ENCODE measurements at places on chromosomes 13 and 19.

- no peak for DNase-seq
These were observed 469.9 kb downstream of the COG6 start for GRCh38 chr13:40125336-40125735.

GRCh38 chr13:56586976-56587375 is 553.7 kb upstream of the PRR20A start:
- no peak for DNase-seq

DNA sequence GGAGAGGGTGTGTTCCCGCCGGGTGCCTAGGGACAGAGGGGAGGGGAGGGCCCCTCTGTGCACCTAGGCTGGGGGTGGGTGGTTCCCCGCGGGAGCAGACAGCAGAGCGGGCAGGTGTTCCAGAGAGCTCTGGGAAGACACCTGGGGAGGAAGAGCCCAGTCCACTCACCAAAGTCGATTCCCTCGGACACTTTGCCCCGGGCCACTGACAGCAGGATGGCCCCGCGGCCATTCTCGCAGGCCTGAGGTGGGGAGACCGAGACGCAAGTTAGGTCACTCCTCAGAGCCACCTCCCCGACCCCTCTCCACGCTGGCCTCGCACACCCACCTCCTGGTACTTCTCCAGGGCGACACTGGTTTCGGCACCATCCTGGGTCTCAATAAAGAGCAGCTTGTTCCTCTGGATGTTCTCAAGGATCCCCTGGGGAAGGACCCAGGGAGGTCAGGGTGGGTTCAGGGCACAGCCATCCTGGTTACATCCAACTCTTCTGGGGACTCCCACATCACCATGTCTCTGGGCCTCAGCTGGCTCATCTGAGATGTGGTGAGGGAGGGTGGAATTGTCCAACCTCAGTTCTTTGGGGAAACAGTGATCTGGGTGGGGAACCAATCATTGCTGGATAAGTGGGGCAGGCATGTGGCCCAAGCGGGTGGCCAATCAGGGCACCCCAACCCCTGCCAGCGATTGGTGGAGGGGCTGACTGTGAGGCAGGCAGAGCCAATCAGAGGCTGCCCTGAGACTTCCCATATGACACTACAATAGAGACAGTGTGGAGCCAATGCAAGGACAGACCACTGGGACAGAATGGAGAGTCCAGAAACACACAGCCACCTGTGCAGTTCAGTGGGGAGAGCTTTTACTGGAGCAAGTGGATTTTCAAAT is 12.6 kb downstream of the KLC3 start:
- no peak for DNase-seq

DNA sequence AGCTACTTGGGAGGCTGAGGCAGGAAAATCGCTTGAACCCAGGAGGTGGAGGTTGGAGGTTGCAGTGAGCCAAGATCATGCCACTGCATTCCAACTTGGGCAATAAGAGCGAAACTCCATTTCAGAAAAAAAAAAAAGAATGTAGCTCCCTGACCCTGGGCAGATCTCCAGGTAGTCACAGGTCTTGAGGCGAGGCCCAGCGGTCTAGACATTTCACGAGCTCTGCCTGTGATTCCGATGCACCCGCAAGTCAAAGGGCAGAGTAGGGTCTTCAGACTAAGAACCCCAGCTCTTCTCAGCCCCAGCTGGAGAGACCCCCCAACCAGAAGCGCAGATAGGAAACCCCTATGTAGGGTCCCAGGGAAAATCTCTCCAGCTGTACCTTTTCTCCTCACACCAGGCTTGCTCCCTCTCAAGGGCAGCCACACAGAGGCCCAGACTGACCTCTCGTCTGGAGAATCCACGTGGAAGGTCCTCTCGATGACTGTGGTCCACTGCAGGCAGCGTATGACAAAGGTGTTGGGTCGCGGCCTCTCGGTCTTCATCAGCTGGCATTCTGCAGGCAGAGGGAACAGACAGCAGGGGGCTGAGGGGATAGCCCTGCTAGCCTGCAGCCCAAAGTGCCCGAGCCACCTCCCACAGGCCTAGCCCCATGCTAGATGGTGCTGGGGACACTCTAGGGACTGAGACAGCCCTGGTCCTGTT is 28.4 kb upstream of the CCNP start:
- no peak for DNase-seq

DNA sequence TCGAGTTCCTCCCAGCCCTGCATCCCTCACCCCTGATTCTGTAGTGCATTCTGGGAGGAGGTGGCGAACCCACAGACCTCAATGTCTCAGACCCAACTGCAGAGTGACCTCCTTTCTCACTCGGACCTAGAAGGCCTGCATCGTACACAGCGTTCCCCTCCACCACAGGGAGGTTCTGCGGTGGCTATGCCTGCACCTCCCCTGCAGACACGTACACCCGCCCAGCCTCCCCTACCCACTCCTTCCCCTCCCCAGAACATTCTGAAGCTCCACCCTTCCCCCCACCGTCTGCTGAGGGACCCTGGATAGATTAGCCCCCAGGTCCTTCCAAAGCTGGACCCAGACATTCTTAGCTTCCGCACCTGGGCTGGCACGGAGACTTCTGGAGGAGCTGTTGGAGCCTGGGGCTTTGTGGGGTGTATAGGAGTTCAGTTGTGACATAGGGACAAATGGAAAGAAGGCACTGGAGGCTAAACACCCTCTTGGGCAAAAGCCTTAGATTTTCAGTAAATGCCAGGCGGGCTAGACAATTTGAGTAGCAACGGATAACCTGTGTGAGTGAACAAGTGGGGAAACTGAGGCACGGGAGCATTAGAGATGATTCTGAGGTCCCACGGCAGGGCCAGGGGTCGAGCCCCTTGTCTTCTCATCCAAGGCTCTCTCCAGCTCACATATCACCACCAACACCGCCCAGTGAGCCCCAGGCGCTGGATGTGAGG is 420 bp upstream of the FSD1 start:
- DNase-seq: no peak

- no peak for DNase-seq
These were observed 2.8 kb downstream of the AP3D1 start for GRCh38 chr19:2148482-2149135.

DNA sequence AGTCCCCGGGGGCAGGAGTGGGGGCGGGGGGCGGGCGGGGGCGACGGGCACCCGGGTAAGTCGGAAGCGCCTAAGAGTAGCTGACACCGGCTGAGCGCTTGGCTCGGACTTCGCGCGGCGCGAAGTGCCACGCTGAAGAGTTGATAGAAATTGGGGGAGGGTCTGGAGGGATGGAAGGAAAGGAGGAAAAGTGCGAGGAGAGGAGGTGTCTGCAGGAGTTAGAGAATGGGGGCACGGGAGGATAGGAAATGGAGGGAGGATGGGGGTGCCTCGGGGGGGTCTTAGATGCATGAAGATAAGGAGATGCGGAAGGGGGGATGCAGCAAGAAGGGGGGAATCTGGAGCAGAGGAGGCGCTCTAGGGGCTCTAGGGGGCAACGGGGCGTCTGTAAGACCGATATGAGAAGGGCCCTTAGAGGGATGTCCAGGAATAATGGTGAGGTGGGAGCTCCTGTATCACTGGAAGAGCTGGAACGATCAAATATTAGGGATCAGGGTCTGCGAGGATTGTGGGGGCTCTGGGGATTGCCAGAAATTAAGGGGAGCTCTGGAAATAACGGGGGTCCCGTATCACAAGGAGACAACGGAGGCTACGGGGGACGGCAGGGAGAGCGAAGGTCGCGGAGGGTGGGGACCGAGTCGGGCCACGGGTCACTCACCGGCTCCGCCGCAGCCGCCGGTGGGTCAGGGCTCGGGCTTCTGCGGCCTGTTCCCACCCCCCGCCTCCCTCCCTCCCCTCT is at the start of gene MYPOP:
MYPOP (minus strand) TSS at position 702 of the 739 bp plus-strand sequence. CDS start 840 bp downstream, outside the sequence.
- no peak for DNase-seq

DNA sequence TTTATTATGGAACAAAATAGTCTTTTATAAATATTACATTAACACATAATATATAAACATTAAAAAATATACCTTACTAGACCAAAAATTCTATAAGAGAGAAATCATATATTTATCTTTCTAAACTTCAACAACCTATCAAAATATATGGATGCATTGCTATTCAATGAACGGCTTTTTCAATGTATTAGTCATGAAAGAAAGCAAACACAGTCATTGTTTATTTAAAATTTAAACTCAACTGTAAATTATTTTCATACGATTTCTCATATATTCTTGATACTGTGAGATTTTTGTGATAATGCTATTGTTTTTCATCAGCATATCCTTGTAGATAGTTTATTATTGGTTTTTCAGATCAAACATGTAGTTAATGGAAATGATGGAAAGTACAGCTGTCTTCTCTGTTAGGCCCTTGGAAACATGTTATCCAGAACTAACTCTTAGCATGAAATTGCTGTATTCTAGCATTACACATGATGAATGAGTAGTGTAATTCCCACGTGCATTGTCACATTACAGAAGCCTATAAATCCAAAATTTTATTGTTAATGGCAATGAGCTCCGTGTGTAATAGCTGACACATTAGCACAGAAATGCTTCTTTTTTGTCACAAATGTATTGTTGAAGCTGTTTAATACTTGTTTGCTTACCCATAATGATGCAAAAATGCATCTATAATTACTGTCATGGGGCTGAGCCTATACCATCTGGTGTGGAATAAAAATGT is 1639.9 kb downstream of the SLITRK5 start:
- no peak for DNase-seq

DNA sequence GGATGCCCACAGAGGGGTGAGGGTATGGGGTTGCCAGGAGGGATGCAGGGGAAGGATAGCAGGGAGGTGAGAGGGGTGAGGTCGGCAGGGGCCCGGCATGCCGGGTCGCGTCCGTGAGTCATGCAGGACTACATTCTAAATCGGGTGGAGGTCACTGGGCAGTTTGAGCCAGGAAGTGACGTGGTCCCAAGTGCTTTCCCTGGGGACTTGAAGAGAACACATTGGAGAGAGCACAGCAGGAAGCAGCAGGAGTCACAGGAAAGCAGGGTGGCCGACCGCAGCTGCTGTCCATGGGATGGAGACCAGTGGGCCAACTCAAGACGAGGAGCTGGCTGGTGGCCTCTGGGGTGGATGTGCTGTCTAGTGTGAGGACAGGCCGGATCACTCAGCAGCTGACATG is 92.0 kb upstream of the WASF3 start:
- DNase-seq: no peak

- DNase-seq: no peak
These were observed 30.6 kb downstream of the FGF9 start for GRCh38 chr13:21701460-21701859.

DNA sequence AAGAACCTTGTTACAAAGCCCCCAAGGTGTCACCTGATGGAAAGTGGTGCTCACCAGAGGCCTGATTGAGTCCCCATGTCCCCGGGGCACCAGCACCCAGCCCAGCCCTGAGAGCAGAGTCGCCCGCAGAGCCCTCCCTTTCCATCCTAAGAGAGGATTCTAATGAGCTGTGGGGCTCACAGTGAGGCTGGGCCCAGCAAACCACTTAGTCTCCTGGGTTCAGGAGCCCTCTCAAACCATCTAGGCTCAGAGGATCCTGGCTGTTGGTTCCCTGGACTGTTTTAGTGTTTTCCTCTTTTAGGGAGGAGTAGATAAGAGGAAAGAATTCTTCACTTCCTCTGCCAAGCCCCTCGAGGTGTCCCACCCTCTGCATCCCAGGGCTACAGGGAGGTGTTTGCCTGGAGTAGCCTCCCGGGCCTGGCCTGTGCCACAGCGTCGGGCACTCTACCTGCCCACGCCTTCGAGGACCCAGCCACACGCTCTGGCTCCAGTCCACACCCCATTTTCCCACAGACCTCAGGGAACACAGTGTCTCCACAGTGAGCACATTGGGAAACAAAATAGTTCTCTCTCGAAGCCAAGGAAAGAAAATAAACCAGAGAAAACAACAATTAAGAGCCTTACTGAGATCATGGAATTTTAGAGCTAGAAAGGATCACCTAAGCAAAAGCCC is 34.4 kb downstream of the DHRS12 start:
- no peak for DNase-seq

GRCh38 chr13:110263888-110264287 is 43.1 kb downstream of the COL4A1 start:
- DNase-seq: no peak

- no peak for DNase-seq
These were observed 249.2 kb downstream of the DIAPH3 start for GRCh38 chr13:59914556-59914955.

- DNase-seq: no peak
These were observed 20.1 kb downstream of the PABPC3 start for GRCh38 chr13:25116044-25116443.

GRCh38 chr13:52169839-52170238 is 10.4 kb upstream of the NEK3 start:
- DNase-seq: no peak

GRCh38 chr13:113151745-113152690 is 6.4 kb upstream of the PROZ start:
- DNase-seq: no peak

DNA sequence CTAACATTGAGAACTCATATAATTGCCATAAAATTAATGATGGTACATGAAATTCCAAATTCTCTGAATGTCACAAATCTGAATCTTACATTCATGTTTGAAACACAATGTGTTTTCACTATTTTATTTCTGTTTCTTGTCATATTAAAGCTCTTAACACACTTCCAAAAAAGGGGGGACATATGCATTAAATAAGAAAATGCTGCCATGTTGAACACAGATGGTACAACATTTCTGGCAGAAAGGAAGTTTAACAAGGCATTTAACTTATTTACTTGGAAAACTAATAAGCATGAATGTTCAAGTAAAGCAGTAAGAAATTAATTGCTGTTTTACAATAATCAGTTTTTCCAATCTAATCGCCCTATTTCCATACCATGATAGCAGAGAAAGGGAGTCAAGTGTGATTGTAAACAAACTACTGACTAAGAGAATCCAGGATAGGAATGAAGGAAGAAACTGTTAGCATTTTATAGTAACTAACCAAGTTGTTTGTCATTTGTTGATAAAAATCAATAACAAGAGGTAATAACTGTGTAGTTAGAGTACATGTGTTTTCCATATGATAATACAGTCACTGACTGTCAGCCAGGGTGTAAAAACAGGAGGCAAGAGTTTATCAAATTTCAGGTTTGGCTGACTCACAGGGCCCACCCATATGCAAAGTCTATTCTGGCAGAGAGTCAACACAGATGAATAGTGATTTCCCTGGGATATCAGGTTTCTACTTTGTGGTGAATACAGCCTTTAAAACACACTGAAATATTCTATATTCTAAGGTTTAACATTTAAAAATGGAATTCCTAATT is 5.7 kb upstream of the FOXO1 start:
- DNase-seq: peak; percentile 68

GRCh38 chr13:39655041-39655568 is 357 bp upstream of the COG6 start:
- DNase-seq: no peak

GRCh38 chr13:39353988-39354387 is 249.0 kb downstream of the LHFPL6 start:
- DNase-seq: no peak
